Left renal pelvis (tissue), 4 donors: ENCODE measurements at places on chromosomes 1 and 21.

GRCh38 chr1:169163059-169163458 lies 56.6 kb downstream of the ATP1B1 start:
- no peak for DNase-seq

GRCh38 chr1:50329332-50329932 lies 93.8 kb downstream of the DMRTA2 start:
- no peak for DNase-seq

DNA sequence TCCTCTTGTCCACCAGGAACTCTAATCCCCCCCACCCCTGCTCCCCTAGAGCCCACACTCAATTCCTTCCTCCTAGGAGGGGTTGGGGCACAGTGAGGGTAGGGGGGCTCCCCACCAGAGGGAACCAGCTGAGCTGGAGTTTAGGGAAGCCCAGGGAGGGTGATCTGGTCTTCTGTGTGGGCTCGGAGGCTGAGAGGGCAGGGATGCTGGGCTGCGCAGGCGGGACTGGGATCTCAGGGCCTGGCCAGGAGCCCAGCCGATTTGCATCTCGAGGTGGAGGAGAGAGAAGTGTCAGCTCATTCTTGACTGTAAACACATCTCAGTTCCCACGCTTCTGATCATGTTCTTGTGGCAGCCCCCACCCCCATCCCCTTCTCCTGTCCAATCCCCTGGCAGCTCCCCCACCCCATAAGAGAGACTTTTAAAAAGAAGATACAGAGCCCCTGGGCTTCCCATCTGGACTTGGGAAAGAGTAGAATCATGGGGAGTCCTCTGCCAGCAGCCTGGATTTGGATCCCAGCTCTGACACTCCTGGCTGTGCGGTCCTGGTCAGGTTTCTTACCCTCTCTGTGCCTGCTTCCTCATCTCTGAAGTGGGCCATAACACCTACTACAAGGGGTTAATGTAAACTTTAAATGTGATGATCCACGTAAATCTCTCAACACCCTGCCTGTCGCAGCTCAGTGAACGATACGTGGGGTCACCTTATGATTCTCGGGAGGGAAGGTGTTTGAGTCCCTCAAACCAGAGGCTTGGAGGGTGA lies 6.6 kb downstream of the PEAR1 start:
- no peak for DNase-seq

GRCh38 chr1:12469493-12469892 lies 148.5 kb downstream of the DHRS3 start:
- no peak for DNase-seq

DNA sequence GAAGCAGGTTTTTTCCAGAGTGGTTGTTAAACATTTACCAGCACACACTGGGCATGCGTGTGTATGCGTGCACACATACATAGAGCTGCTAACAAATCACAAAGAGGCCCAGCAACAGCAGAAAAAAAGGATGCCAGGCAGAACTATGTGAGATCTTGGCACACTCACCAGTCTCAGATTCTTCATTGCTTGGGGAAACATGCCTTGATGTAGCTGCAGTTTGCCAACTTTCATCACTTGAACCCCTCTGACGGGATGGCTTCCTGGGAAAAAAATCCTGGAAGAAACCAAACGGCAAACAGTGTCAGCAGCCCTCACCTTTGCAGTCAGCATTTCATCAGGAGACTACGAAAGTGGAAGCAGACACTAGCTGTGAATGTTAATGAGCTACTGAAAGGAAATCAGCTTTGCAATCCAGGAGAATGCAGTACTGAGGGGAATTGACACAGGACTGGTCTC lies 609.1 kb downstream of the KIF26B start:
- no peak for DNase-seq

DNA sequence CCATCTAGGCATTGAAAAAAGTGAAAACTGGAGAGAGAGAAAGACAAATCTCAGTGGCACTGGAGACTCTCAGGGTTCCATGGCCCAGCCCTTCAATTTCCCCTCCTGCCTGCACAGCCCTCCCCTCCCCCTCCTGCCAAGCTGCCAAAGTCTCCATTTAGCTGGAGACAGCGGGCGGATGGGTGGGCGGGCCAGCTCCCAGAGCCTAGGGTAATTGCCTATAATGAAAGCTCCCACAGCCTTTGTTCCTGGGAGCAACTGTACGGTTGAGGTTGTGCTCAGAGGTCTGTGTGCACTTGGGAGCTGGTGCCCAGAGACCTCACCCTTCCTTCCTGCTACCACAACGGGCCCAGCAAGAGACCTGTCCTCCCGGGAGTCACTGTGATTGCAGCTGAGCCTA lies 89.6 kb downstream of the NAV1 start:
- no peak for DNase-seq

- DNase-seq = no peak
These were observed 61.9 kb downstream of the NIBAN1 start for GRCh38 chr1:184912392-184912791.

GRCh38 chr21:30336596-30336995 lies 898 bp downstream of the KRTAP27-1 start:
- no peak for DNase-seq

DNA sequence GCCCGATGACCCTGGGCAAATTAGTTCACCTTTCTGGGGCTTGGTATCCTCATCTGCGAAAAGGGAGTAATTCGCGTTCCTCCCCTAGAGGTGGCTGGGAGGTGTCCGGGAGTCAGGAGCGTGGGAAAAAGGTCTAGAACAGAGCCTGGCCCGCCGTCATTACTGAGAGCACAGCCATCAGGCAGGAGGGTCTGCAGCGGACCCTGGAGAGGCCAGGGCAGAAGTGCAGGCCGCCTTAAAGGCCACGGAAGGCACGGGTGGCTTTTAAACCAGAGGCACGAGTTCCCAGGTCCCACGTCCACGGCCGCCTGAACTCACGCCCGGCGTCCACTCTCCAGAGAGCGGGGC lies 850 bp downstream of the PANK4 start:
- no peak for DNase-seq

GRCh38 chr1:88825721-88826120 lies 65.6 kb downstream of the GTF2B start:
- DNase-seq = no peak

DNA sequence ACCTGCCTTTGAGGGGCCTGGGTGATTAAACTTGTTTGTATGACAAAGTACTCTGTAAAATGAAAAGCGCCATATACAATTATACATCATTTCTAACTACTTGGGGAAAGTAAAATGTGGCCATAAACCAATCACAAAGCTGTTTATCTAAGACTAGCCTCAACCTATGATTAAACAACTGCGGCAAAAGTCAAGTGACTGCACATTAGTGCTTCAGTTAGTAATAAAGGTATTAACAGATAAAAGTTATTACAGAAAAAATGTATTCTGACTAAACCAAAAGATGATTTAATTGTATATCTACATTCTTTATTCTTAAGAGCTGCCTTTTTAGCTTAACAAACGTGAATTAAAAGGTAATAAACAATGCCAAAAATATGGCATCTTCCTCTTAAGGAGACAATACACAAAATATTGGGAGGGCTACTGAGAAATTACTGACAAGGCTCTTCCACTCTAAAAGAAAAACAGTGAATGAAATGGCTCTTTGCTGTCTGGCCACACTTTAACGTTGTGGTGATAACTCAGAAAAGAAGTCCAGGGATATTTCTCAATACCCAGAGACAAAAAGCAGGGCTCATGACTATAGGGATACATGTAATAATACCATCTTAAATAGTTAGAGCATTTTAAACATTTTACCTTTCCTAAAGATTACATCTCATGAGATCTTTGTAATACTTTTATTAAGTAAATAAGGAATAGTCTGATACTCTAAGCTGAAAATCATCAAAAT lies 8.6 kb downstream of the ARHGAP29 start:
- no peak for DNase-seq

GRCh38 chr1:103109311-103109920 lies 1.1 kb upstream of the COL11A1 start:
- no peak for DNase-seq

DNA sequence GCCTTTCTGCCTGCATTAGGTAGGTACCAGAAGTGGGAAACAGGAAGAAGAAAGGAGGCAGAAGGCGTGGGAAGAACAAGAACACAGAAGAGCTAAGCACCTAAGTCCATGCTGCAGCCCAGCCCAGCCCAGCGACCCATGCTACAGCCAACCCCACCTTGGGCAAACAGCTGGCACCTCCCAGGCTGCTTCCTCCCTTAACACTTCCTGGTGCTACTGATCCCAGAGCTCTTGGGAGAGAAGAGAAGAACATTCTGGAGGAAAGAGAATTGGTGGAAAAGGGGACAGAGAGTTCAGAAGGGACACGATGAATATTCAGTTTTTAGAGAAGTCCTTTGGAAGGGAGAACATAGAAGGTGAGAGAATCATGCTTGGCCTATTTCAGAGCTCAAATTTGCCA lies 28.5 kb downstream of the PLEKHA6 start:
- DNase-seq = no peak

GRCh38 chr1:37052120-37052519 lies 17.8 kb upstream of the GRIK3 start:
- DNase-seq = no peak

- DNase-seq = no peak
These were observed 59.4 kb downstream of the NRIP1 start for GRCh38 chr21:15005391-15005790.

DNA sequence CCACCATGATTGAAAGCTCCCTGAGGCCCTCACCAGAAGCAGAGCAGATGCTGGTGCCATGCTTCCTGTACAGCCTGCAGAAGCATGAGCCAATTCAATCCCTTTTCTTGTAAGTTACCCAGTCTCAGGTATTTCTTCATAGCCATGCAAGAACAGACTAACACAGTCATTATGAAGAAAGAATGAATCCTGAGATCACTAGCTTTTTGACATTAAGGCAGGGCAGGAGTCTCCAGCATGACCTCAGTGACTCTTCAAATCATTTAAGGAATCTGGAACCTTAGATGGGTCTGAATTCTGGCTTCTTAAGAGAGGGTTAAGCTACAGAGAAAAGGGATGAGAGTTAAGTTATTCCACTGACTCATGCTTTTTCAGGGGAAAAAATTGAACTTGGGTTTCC lies 79.0 kb downstream of the PTPN14 start:
- DNase-seq = no peak

DNA sequence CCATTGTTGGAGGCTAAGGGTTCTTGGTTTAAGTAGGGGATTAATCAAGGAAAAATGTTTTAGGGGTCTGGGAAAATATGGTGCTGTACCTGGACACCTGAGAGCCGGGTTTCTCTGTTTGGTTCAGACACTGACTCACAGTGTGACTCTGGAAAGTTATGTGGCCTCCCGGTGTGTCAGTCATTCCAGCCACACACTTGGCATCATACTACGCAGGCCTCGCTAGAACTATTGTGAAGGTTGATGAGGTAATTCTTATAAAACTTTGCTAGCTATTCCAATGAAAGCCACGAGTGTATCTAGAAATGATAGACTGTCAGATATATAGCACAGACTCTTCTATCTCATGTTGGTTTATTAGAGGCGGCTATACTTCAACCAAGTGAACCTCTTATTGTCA lies 4.8 kb upstream of the CAMSAP2 start:
- no peak for DNase-seq

DNA sequence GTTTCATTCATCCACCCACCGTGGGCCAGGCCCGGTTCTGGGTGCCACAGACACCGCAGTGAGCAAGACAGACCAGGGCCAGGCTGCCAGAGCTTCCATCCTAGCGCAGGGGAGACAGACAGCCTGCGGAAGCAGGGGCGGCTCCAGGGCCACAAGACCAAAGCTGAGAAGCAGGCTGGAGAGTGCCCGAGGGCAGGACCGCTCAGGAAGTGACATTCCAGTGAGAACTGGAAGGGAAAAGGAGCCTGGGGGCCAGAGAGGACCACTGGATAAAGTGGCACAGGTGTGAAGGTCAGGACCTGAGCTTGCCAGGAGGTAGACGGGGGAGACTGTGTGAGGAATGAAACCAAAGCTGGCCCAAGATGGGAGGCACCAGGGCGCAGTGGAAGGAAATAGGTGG lies 59.5 kb upstream of the EFHD2 start:
- DNase-seq = no peak

DNA sequence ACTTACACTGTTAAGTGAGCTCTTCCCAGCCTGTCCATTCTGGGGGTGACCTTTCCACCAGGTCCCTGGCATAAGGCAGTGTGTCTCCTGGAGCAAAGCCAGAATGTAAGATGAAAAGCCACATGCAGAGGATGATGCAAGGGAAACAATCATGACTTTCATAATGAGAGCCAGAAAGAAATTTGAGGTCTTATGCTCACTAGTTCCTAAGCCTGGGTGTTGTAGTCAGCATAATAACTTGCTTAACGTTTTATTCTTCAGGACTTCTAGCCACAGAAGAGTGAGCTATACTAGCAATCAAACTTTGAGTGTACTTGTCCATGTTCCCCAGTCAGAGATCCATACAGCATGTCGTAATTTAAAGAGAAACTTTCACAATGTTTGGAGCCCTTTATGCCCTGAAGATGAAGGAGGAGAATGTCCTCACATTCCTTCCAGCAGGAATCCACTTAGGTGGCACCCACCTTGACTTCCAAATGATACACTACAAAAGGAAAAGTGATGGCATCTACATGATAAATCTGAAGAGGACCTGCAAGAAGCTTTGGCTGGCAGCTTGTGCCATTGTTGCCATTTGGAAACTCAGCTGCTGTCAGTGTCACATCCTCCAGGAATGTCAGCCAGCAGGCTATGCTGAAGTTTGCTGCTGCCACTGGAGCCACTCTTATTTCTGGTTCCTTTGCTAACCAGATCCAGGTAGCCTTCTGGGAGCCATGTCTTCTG lies 60.5 kb upstream of the FOXD3 start:
- no peak for DNase-seq

DNA sequence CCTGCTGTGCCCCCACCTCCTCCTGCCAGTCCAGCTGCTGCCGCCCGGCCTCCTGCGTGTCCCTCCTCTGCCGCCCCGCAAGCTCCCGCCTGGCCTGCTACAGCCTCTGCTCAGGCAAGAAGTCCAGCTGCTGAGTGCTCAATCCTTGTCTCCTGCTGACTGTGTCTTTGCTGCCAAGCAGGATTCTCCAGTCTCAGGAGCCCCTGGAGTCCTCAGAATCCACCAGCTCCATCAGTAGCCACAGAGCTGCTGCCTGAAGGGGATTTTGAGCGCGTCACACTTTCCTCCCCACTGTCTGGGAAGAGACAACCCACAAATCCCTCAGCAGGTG lies 973 bp downstream of the KRTAP10-11 start:
- no peak for DNase-seq

GRCh38 chr1:206734499-206735142 lies 36.0 kb upstream of the IL19 start:
- no peak for DNase-seq

GRCh38 chr1:154306151-154306550 lies 14.7 kb upstream of the AQP10 start:
- no peak for DNase-seq

DNA sequence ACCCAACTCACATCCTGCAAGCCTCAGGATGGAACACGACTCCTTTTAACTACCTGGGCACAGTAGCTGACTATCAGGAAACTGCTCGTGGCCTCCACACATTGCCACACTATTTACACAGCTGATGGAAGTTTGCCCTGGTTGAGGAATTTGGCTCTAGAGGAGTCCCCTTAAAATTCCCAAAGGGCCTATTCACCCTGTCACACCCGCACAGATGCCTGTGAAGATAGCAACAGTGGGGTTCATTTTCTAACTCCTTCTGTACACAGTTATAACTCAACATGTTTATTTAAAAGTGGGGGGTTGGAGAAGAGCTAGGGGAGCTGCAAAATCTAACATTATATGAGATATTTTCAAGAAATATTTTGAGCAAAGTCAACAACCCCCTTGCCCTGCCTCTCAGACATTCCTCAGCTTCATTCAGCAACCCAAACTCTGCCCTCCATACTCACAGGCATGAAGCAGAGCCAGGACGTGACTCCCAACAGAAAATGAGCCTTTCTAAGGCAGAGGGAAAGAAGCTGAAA lies 35.8 kb upstream of the CCN1 start:
- DNase-seq = no peak
